Fibroblast of upper back skin (primary cell): ENCODE measurements at places on chromosomes 3 and 15.

GRCh38 chr15:73907035-73907408 lies 19.2 kb upstream of the LOXL1 start:
- DNase-seq: no peak

DNA sequence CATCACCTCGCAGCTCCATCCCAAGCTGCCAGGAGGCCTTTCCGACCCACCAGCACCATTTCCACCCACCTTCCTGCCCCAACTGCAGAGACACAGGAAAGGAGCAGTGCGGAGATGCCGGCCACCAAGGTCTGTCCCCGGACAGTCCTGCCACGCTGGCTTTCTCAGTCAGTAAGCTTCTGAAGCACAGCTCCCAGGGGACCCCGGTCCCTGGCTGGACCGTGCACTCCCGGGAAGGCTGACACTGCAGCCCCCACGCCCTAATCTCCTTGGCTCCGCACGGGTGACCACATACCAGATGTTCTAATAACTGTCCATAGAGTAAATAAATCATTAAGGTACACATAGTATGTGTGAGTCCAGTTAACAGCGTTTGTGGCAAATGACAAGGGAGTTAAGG lies 73.5 kb downstream of the VGLL4 start:
- DNase-seq: no peak

DNA sequence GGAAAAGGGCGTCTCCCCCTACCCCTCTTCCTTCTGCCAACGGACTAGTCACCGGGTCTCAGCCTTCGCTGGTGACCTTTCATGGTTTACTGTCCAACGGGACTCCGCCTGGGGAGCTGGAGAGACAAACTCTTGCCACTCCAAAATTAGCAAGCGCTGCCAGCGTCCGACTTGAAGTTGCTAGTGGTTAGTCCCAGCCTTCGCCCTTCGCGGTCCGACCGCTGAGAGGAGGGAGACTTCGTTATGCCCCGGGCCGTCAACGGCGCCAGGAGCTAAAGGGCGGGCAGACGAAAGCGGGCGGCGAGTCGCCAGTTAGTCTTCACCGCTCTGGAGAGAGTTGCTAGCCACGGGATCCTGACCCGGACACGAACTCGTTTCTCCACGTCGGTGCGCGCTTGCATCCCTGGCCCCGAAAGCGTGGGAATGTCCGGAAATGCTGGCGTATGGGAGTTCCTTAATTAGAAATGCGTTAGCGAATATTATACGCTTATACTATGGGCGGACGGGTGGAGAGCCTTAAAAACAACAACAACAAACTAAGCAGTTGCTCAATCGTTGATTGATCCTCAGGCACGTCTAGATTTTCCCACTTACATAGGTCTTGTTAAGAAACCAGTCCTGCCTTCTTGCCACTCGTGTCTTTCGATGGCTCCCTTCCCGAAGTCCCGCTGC lies 716 bp downstream of the SMC4 start:
- peak; percentile 37 for DNase-seq

GRCh38 chr15:59812250-59812870 lies 123.2 kb upstream of the BNIP2 start:
- no peak for DNase-seq

DNA sequence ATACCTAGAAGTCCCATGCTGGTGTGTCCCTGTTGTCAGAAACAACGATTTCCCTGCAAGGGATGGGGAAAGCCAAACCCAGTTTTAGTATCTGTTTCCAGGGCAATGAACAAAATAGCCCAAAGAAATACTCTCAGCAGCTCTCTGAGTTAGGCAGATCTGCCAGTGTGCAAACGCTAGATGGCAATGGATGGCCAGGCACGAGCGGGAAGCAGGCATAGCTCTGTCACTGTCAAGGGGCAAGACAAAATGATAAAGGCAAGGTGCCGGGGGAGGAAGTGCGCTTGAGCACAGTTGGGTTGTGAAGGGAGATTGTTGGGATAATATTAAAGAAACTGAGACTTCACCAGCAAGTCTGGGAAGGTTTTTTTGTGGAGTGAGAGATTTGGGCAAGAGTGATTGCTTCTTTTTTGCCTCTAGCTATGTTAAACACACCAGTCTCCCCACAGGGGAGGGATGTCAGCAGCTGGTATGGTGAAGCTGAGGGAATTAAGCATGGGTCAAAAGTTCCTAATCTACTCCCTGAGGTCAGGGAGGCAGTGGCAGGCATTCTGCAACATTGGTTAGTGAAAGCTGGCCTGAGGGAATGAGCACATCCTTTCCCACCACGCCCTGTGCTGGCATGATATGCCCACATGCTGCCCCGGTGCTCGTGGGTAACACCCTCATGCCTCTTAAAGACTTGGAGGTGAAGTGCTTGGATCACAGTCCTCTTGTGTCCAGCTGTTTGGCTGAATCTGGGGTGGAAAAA lies 117.5 kb downstream of the PDCD6IP start:
- DNase-seq: no peak
